Neural progenitor cell (in vitro differentiated cells): ENCODE measurements at places on chromosomes 6 and 20. TPM values are rescaled to one million over a fixed set of nuclear protein-coding genes. Genes with fewer than 3 reads are reported as not detected.

DNA sequence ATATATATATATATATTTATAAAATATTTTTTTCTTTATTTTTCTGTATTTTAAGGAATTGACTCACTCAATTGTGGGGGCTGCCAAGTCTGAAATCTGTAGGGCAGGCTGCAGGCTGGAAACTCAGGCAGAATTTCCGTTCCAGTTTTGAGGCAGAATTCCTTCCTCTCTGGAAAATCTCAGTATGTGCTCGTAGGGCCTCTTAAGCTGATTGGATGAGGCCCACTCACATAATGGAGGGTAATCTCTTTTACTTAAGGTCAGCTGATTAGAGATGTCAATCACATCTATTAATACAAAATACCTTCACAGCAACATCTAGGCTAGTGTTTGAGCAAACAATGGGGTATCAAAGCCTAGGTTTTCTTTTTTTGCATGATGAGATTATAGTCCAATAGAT, 244.7 kb upstream of the RNF24 start:
- no peak for DNase-seq

Gene HCRTR2
- 0.06 TPM in 1 of 2 replicates, not detected in the other for total RNA-seq

DNA sequence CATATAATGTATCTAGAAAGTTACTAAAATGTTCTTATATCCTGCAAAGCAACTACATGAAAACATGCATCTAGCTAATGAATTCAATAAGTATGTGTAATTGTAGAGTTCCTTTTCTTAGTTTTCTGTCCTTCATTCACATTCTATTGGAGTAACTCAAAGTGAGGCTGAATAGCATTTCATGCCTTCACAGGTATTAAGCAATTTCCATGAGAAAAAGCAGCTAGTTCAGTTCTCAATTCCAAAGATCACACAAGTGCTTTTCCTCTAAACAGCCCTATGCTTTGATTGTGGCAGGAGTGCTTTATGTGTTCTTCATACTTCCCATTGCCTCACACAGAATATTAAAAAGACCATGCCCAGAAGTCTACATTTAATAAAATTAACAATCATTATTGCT, 274.9 kb downstream of the RFPL4B start:
- no peak for DNase-seq

- no peak for DNase-seq
These were observed 119.6 kb downstream of the TMEM242 start for GRCh38 chr6:157203764-157204163.

DNA sequence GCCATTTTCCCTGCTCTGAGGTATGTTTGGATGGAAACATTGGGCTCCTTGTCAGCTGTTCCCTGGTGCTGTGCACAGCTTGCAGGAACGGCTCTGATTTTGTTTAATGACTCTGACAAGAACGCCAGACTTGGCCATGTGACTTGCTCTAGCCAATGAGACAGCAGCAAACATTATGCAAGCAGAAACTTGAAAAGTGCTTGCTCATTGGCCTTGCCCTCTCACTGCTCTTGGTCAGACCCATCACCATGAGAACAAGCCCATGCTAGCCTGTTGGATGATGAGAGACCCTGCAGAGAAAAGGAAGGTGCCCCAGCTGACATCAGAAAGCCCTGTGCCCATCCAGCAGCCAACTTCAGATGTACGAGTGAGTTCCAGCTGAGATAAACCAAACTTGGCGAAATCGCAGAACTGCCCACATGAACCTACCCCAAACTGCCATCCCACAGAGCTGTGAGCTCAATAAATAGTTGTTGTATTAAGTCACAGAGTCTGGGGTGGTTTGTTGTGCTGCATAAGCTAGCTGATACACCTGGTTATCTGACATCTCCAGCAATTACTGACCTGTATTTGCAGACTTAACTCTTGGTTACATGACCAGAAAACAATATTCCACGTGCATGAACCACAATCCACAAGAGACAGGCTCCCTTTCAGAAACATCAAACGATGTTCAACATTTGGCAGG, 96.9 kb downstream of the JPH2 start:
- DNase-seq = no peak

DNA sequence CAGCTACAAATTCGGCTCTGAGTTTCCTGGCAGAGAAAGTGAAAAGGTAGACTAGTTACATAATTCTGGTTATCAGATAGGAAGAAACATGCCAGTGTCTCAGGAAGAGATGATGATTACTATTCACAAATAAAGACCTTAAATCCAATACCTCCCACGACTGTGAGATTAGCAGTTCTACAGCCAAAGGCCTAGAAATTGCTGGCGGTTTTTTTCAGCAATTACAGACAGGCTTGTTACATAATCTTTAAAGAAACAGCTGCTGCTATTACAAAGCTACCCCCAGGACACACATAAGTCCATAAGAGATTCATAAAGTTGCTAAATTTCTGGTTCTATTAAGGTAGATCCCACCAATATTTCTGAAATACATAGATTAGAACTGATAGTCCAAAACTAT, 40.2 kb downstream of the PIGU start:
- no peak for DNase-seq

- no peak for DNase-seq
These were observed 823.7 kb upstream of the MAN1A1 start for GRCh38 chr6:120173250-120173649.

Gene SYCP2
- 0.06 and 0.88 TPM in 2 replicates for total RNA-seq

DNA sequence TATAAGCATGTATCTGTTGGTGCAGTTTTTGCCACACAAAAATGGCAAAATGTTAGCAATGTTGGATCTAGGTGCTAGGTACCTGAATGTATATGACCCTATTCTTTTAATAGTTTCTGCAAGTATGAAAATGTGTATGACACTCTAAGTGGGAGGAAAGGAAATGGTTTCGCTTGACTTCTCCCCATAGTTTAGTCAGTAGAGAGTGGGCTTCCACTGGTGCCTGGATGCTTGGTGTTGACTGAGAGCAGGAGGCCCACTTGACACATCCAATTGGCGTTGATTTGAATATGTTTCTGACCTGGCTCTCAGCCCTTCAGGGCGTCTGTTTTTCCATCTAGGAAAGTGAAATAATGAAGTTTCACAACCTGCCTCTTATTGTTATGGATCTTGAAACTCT, 41.8 kb upstream of the GABRR1 start:
- DNase-seq = no peak

- DNase-seq = peak; percentile 17
These were observed 49.8 kb upstream of the FANCE start for GRCh38 chr6:35402136-35402855.

GRCh38 chr20:52904837-52905236, 67.3 kb upstream of the TSHZ2 start:
- DNase-seq = no peak

GRCh38 chr6:7911345-7911725, 747 bp upstream of the TXNDC5 start:
- no peak for DNase-seq

DNA sequence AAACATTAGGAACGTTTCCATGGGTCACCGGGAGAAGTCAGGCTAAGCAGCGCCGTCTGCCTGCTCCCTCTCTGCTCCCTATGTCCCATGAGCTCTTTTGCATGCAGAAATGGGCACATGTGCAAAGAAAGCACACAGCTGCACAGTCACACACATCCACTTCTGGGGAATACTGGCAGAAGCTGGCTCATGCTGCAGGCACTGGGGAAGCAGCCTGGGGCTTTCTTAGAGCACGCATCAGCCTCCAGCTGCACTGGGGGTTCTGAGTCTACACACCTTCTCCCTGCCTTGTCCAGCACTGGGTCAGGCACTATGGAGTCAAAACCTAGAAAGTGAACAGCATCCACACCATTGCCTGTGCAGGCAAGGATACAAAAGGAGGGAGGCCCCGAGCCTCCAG, 76.1 kb upstream of the FOXQ1 start:
- DNase-seq = no peak

DNA sequence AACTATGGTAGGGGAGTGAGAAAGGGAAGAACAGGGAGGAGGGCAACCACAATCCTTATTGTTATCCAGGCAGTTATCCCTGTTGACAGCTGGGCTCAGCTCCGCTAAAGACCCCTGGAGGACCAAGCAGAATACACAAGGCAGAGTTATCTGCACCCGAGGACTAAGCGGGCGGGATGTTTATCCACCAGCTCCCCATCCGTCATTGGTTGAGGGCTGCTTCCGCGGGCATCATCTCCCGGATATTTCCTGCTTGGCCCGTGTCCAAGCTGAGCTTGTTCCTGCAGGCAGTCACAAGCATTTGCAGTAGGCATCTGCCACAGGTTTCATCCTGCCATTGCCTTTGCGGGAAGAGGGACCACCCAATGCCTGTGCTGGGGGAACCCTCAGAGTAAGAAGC, 102.1 kb downstream of the DLGAP4 start:
- DNase-seq = peak; percentile 49

GRCh38 chr6:148566664-148567350, 180.0 kb upstream of the UST start:
- DNase-seq = no peak

- DNase-seq = no peak
These were observed 320.2 kb upstream of the JARID2 start for GRCh38 chr6:14925699-14926026.

DNA sequence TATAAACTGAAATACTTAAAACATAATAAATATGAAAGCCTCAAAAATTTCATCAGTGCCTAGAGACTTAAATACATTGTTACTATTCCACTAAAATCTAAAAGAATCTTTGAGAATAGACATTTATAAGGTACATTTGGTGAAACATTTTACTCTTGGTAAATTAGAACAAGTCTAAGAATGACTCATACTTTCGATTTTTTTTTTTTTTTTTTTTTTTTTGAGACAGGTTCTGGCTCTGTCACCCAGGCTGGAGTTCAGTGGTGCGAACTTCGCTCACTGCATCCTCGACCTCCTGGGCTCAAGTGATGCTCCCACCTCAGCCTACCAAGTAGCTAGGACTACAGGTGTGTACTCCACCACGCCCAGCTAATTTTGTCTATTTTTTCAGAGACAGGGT, 6.4 kb downstream of the FUCA2 start:
- DNase-seq = no peak

GRCh38 chr20:51640743-51641142, 98.2 kb upstream of the NFATC2 start:
- no peak for DNase-seq

Gene BTN1A1
- not detected in 2 replicates for total RNA-seq

Gene ZDHHC14
- total RNA-seq = 7.1 and 14.5 TPM in 2 replicates

- peak; percentile 71 for DNase-seq
These were observed 40.8 kb upstream of the FOXP4 start for GRCh38 chr6:41505122-41506049.

Gene OPRL1
- 1.3 and 3.3 TPM in 2 replicates for total RNA-seq
